Testis (tissue), 5 donors: ENCODE measurements at places on chromosomes 2 and 18.

DNA sequence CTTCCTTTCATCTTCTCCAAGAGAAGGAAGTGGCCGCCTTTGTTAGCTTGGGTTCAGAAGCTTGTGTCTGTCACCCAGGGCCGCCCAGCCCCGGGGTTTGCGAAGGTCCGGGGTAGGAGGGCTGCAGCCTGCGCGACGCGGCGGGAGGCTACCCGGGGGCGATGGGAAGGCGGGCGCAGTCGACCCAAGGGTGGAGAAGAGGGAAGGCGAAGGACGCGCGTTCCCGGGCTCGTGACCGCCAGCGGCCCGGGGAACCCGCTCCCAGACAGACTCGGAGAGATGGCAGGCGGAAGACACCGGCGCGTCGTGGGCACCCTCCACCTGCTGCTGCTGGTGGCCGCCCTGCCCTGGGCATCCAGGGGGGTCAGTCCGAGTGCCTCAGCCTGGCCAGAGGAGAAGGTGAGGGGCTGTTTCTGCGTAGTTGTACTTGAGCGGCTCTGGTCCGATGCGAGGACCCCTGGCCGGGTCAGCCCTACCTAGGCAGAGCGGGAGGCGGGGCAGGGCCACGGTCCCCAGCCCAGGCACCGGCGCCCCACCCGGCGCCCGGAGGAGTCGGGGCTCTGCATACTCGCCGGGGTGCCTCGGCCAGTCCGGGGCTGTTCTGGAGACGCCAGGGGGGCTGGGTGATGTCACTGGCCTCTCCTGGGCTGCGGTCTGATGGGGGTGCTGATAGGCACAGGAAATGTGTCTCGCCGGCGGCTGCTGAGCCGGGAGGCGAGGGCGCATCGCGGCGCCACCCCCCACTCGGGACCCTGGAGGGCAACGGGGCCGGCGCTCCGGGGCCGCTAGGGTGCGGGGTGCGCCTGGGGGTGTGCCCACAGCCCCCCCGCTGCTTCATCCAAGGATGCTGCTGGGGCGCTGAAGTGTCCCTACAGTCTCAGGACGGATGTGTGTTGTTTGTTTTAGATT, at the start of gene QPCT:
TSS of gene QPCT (plus strand) at position 178 of the 909 bp plus-strand sequence. CDS start at position 280, 102 bp downstream.
- peak; percentile 59 for DNase-seq

GRCh38 chr2:174595116-174595809, 2.3 kb downstream of the WIPF1 start:
- DNase-seq = no peak

DNA sequence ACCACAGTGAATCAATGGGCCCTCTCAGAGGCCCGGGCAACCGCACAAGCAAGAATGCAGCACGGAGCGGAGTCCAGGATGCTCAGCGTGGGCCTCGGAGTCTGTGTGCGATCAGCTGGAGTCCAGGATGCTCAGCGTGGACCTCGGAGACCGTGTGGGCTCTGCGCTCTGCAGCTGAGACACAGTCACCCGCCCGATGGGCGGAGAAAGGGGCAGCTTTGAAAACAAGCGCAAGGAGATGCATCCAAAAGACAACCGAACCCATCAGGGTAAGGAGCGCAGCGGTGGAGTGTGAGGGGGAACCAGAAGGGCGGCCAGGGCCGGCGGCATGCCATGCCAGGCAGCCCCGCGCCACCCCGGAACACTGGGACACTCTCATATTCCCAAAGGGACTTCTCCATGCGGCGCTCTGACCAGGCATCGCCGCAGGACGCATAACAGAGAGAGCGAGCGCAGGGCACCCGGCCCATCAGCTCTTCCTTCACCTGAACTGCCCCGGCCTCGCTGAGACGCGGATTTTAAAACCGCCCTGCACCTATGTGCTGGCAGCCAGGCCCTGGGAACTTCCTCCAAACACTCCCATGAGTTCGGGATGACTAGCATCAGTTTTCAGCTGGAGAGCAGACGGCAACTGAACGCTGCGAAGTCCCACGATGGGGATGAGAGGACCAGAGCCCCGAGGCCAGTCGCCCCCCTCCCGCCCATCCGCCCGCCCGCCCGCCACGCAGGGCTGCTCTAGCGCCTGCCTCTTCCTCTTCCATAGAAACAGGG, 44.7 kb downstream of the MC5R start:
- no peak for DNase-seq

DNA sequence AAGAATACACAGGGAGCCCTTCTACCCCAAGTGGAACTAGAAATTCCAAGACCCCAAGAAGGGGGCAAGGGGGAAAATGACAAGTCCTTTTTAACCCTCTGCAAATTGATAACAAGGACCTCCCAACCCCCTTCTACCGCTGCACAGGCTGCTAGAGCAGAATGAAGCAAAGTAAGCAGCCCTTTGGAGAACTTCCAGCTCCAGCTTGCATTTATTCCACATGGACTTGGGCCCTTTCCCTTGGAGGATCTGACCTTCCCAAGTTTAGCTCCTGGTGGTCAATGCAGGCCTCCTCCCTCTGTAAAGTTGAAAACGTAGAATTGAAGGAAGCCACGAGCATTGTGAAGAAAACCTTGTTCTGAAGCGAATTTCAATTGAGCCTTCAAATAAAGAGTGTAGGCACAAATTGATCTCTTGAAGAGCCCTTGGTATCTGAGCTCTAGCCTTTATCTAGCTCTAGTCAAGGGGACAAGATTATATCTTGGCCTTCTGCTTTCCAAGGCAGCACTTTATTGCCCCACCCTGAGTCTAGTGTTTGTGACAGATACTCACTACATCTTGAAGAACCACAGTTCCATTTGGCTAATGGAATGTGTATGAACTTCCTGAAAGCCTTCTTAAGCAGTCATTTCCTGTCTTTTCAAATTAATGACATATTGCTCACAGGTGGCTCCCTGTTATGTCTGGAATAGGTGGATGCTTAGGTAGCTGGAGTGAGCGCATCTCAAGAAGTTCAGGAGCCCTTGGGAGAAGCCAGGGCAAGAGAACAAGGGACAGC, 37.2 kb downstream of the SLC14A2 start:
- DNase-seq = no peak
